Activated CD4-positive, alpha-beta memory T cell treated with anti-CD3 and anti-CD28 coated beads, Interleukin-2, amount 10 ng/mL, durations not matched to agents 7 days and 5 days (primary cell): ENCODE measurements at places on chromosomes 12 and 14. TPM values are rescaled to one million over a fixed set of nuclear protein-coding genes. Genes with fewer than 3 reads are reported as not detected.

SINHCAF gene
- total RNA-seq: 107 TPM

FAM216A gene
- 14.7 TPM for total RNA-seq

RD3L gene
- not detected for total RNA-seq

AGAP2 gene
- 84.5 TPM for total RNA-seq

LGR5 gene
- total RNA-seq: not detected

GRCh38 chr12:105296116-105297089 is 34.1 kb upstream of the C12orf75 start:
- no peak for DNase-seq

DNA sequence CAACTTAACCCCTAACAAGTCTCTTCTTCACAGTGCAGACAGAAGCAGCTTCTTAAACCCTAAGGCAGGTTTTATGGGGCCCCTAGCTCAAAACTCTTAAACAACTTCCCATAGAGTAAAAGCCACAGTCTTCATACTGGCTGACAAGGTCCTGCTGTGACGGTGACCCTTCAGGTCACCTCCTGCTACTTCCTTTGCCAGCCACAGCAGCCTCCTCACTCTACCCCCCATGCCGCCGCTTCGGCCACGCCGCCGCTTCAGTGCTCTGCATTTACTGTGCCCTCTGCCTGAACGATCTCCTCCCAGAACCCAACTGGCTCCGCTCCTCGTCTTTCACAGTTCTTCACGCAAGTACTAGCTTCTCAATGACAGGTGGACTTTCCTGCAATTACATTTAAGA is 45.5 kb downstream of the ACADS start:
- DNase-seq: no peak

GRCh38 chr14:94015223-94015622 is 10.9 kb upstream of the OTUB2 start:
- no peak for DNase-seq

- no peak for DNase-seq
Observed at GRCh38 chr12:51818566-51819300, 29.8 kb downstream of the FIGNL2 start.

- DNase-seq: peak; percentile 43
Observed at GRCh38 chr14:74085047-74085637, 386 bp downstream of the LIN52 start.

DNA sequence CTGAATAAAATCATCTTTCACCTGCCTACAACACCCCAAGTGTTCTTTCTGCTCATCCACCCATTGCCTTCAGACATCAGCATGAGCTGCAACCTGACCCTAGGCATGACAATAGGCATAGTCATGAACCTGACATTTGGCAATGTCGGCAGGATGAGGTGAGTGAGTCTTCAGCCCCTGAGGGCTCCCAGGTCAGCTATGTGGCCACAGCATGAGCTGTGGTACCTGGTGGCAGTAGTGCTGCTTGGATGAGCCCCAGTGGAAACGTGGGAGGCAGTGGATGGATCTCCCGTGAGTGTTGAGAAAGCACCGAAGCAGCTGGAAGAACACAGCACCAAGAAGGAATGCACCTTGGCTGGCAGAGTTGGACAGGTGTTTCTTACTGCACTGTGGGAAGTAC is 334.8 kb upstream of the FAR2 start:
- DNase-seq: no peak

DNA sequence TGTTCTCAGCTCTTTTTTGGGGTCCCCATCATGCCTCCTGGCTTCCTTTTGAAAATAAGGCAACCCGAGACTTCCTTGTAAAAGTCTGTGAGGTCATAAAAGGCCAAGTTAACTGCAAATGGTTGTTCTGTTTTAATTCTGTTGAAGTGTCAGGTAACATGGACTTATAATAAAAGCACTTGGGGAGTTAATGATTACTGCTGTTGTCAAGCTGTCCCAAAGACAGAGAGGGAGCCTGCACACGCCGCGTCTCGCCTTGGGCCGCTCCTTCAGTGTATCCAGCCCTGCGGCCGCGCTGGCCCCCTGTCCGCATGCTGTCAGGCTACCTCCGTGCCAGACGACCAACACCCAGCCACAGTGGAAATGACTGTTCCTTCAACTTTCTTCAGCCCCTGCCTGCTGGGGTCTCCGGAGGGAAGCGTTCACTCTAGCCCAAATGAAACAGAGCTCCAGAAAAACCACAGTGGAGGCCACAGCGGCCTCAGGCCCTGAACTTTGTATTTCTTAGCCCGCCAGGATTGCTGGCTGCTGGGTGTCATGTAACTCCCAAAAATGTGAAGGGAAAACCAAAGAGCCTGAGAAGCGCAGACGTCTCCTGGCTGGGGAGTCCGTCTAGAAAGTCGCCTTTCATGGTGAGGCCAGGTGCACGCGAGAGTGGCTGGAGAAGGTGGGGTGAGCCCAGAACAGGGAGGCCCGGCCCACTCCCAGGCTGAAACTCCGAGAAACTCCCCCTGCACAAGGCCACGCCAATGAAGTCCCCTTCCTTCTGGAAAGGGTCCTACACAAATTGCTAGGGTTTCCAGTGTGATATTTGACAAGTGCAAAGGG is 189.1 kb downstream of the ZFP36L1 start:
- no peak for DNase-seq
